ENCODE measurements at places on chromosomes 13 and 19.

- DNase-seq = peak; percentile 56
Measured at GRCh38 chr19:49847731-49848696, 2.9 kb upstream of the PTOV1 start.

DNA sequence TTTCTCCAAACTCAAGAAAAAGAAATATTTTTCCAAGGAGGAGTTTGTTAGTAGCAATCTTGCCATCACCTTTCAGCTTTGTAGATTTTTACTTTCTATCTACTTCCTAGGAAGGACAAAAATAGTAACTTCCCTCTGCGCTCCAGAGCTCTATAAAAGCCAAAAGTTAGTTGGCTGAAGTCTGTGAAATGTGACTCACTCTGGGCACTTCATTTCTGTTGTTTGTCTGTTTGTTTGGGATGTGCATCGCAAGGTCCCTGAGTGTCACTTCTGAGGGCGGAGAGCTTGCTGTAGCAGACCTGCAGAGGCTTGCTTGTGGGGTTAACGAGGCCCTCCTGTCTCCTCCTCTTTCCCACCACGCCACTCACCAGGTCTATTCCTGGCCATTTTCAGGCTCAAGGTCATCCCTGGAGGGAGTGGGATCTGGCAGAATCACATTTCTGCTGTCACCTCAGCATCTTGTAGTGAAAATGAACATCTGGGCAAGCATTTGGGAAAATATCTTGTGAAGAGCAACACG lies 307.6 kb downstream of the GPC6 start:
- no peak for DNase-seq

DNA sequence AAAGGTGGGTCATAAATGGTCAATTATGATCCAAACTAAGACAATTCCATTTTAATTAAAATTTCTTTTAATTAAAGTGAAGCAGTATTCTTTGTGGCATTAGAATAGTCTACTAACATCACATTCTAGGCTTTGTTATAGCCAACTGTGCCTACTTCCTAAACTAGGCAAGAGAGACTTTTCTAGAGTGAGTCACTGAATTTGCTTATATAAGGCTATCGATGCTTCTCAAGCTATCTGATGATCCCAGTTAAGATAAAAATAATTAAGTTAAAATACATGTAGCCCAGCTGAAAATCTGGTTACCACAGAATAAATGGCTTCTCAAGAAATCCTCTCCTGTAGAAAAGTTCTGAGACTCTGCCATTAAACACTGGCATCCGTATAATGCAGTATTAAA lies 12.5 kb downstream of the ANKRD10 start:
- no peak for DNase-seq

- no peak for DNase-seq
Measured at GRCh38 chr13:30799356-30799824, 64.0 kb downstream of the ALOX5AP start.

DNA sequence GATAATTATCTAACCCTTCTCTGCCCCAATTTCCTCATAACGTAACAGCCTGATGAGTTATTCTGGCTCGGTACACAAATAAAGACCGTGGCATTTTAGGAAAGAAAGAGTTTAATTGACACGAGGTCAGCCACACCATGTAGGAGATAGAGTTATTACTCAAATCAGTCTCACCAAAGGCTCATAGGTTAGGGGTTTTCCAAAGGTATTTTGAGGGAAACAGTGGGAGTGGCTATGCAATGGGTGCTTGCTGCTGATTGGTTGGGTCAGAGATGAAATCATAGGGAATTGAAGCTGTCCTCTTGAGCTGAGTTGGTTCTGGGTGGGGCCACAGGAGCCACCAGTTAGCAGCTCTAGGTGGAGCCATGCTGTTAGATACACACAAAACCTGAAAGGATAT lies 137.5 kb downstream of the FREM2 start:
- DNase-seq = peak; percentile 27

GRCh38 chr19:45554481-45554880 lies 30.1 kb downstream of the OPA3 start:
- DNase-seq = no peak

GRCh38 chr13:71255633-71256032 lies 611.4 kb downstream of the DACH1 start:
- DNase-seq = no peak

DNA sequence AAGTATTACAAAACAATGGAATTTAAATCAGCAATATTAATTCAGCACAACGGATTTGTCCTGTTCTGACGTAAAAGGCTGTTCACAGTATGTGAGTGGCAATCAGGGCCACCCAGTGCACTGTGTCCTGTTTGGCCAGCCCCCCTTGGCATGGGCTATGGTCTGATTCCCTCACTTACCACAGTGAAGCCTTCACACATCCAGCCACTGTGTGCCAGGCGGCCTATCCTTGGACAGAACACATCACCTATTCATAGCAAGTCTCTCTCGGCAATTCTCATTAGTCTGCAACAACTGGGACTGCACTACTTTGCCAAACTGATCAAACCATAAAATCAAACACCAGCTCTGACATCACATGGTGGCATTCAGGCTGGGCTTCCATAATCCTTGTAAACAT lies 221.5 kb upstream of the TSHZ3 start:
- DNase-seq = no peak

DNA sequence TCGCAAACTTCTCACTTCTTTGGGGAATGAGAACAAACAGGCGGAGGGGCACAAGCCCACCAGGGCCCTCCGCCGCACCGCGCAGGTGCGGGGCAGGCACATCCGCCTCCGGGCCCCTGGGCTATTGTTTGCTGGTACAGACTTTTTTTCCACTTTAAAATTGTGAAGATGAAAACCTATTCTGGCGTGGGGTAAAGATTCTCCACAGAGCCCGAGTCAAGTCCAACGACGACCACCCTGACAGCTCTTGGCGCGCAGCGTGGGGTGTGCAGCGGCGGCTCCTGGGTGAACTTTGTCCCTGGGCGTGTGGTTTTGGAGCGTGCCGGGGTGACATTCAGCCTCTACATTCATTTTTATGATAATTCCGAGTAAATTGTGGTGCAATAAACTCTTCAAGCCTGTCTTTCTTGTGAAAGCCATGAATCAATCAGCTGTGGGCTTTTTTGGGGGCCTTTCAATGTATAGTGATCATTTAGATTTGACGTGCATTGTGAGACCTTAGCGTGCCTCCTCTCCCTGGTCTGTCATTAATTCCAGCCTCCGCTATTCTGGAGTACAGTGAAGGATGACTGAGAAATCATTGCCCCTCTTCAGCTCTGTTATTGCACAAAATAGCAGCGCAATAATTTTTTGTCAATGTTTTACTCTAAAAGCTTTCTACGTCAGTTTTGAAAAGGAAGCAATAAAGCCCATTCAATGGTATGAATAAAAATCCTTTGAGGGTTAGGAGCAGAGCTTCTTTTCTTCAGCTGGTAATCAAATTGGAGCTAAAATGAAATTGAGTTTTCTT lies 90.0 kb downstream of the TEX29 start:
- DNase-seq = no peak

GRCh38 chr19:4068047-4068966 lies 1.6 kb upstream of the ZBTB7A start:
- no peak for DNase-seq

GRCh38 chr13:80881942-80882445 lies 541.1 kb upstream of the SPRY2 start:
- DNase-seq = no peak

DNA sequence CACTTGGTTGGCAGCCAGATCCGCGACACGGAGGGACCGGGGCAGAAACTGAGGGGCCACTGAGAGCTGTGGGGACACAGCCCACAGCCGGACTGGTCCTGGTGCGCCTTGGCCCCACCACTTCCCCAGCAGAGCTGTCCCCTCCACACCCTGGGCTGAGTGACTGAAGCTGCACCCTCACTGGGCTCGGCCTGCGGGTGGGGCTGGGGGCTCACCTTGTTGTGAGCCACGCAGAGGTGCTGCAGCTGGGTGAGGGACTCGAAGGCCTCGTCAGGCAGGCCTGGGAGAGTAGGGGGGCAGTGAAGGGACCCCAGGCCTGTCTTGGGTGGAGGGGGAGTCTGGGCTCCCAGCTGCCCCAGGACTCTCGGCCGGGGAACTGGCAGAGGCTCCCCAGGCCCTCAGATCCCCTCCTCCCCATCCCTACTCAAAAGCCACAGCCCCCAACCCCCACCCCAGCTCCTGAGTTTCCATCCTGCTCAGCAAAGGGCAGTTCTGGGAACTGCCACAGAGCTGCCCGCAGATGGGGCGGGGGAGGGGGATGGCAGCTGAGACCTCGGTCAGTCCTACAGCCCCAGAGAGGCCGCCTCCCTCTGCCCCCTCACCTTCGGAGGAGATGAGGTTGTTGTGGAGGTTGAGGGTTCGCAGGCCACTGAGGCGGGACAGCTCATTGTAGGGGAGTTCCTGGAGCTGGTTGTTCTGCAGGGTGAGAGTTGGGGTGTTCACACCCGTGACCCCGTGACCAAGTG lies 2.3 kb downstream of the PODNL1 start:
- no peak for DNase-seq

- DNase-seq = peak; percentile 88
Measured at GRCh38 chr13:99542788-99543406, 41.6 kb downstream of the TM9SF2 start.

DNA sequence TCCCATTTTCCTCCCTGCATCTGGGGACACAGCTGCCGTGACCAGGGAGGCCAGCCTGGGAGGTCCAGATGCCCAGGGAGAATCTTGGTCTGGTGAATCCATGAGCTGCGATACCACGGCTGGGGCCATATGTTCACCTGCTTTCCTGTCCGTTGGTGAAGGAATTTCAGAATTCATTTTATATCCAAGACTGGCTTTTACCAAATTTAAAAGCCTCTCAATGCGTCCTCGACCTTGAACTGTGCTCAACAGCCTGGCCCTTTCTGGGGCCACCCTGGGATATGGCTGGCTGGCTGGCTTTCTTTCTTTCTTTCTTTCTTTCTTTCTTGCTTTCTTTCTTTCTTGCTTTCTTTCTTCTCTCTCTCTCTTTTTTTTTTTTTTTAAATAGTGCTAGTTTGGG lies 22.2 kb upstream of the GDF15 start:
- no peak for DNase-seq

DNA sequence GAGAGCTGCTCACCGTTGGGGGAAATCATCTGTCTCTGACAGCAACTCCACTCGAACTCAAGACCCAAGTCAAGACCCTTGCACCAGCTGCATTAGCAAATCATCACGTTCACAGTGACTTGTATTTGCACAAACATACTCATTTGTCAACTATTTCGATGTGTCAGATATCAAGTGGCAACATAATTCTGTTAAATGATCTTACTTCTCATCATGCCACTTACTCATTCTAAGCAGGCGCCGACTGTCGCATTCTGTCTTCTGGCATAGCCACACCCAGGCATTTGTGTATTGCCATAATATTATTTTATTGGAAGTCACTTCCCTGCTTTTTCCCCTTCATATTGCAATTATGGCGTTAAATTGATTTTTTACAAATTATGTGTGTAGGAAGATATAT lies 23.0 kb upstream of the ATP1A3 start:
- no peak for DNase-seq

Measured in activated CD4-positive, alpha-beta T cell treated with anti-CD3 and anti-CD28 coated beads, Interleukin-2, Interleukin-4, amounts not matched to agents 100 ng/mL and 50 ng/mL, durations not matched to agents 16 hours and 8 hours (primary cell).